ENCODE measurements at places on chromosomes 13 and 19. TPM values are rescaled to one million over a fixed set of nuclear protein-coding genes. Genes with fewer than 3 reads are reported as not detected.

The CAMSAP3 gene
- total RNA-seq = not detected

The C19orf85 gene
- not detected for total RNA-seq

DNA sequence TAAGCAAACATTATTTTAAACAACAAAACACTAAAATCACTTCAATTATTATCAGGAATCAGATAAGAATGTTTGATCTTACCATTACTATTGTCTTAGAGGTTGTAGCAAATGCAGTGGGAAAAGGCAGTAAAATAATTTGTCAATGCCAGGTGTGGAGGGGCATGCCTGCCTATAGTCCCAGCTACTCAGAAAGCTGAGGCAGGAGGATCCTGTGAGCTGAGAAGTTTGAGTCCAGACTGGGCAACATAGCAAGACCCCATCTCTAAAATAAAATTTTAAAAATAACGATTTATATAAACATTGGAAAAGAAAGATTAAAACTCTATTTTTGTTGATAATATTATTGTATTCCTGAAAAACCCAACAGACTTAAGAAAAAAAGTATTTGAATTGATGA is 66.8 kb downstream of the KL start:
- no peaks in the 10 kb centered on the region for H3K36me3 ChIP-seq
- no peak for DNase-seq
- no peaks in the 10 kb centered on the region for H3K27me3 ChIP-seq
- H3K27ac ChIP-seq = no peak overlapping the region

GRCh38 chr13:35926859-35927530 is 204.2 kb downstream of the DCLK1 start:
- no peaks in the 10 kb centered on the region for H3K4me1 ChIP-seq
- no peak overlapping the region for H3K4me3 ChIP-seq
- H3K27ac ChIP-seq = peak overlapping the region; percentile 80
- DNase-seq = peak; percentile 78
- H3K27me3 ChIP-seq = no peaks in the 10 kb centered on the region
- no peaks in the 10 kb centered on the region for H3K36me3 ChIP-seq

DNA sequence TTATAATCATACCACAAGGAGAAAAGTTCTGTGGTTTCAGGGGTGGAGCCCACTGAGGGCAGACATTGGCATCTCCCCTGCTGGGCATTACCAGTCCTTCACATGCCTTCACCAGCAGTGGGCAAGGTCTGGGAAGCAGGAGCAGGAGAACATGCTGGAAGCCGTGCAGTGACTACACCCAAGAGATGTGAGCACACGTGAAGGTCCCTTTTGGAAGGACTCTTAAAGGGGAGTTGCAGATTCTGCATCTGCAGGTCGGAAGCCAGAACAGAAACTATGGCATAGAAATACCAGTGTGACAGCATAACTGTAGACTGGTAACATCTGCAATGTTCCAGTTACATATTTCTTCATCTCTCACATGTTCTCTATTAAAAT is 26.9 kb upstream of the KL start:
- no peak for DNase-seq
- no peak overlapping the region for H3K4me3 ChIP-seq
- no peaks in the 10 kb centered on the region for H3K4me1 ChIP-seq
- H3K27me3 ChIP-seq = no peaks in the 10 kb centered on the region
- H3K36me3 ChIP-seq = no peaks in the 10 kb centered on the region

DNA sequence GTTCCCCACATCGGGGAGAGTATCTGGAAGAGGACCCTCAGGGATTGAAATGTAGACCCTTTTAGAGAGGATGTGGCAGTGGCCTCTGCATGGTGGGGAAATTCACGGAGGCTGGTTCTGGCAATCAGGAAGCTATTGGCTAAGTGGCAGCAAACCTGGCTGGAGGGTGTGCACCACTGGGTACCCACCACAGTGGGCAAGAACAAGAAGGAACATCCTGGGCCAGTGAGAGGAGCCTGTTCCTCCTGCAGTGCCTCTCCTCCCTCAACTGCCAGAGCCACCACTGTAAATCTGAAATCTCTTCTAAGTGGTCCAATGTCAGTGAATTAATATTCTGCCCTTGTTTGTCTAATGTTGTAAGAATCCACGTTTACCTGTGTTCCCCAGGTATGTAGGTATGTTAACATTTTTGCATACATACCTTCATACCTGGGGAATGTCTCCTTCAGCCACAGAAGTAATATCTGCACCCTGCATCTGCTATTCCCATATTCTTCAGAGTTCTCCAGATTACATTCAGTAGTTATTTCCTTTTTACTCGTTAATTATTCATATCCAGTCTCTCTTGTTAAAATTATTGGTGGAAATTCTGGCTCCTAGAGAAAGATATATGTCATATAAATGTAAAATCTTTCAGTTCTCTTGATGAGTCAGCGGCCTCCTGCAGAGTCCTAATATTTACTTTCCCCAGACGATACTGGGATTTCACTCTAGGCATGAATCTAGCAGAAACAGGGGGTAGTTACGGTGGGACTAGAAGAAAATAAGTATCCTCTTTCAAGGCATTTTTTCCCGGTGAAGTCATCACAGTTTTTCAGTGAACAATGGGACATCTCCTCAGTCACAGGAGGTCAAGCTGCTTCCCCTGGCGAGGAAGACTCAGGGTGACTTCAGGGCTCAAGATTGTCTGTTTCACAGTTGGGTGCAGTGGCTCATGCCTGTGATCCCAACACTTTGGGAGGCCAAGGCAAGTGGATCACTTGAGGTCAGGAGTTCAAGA is 148.3 kb downstream of the MYO16 start:
- H3K27ac ChIP-seq = no peak overlapping the region
- no peak overlapping the region for H3K4me3 ChIP-seq
- H3K36me3 ChIP-seq = no peaks in the 10 kb centered on the region
- DNase-seq = no peak
- H3K4me1 ChIP-seq = no peaks in the 10 kb centered on the region

DNA sequence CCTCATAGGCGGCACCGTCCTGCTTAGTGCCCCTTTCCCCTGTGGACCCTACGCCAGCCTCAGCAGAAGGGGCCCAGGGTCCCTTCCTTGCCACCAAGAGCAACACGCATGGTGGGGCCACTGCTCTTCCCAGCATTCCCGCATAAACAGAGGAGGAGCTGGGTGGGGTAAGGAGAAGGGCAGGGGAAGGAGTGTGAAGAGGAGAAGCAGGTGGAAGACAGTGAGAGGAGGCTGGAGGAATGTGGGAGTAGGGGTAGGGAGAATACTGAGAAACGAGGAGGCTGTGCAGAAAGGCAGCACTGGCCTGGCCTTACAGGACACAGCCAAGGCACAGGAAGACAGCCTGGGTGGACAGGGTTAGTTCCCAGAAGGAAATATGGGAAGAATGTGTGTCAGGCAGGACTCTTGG is 43.9 kb downstream of the ZNF331 start:
- H3K27me3 ChIP-seq = no peaks in the 10 kb centered on the region
- no peak for DNase-seq
- H3K36me3 ChIP-seq = peaks cover 22% of the 10 kb centered on the region
- H3K4me3 ChIP-seq = no peak overlapping the region

GRCh38 chr19:52535771-52536447 is 8.4 kb downstream of the ZNF808 start:
- peaks cover 7% of the 10 kb centered on the region for H3K4me1 ChIP-seq
- H3K27ac ChIP-seq = peak overlapping the region; percentile 86
- H3K4me3 ChIP-seq = peak overlapping the region; percentile 59
- H3K36me3 ChIP-seq = no peaks in the 10 kb centered on the region
- H3K27me3 ChIP-seq = no peaks in the 10 kb centered on the region
- peak; percentile 93 for DNase-seq

DNA sequence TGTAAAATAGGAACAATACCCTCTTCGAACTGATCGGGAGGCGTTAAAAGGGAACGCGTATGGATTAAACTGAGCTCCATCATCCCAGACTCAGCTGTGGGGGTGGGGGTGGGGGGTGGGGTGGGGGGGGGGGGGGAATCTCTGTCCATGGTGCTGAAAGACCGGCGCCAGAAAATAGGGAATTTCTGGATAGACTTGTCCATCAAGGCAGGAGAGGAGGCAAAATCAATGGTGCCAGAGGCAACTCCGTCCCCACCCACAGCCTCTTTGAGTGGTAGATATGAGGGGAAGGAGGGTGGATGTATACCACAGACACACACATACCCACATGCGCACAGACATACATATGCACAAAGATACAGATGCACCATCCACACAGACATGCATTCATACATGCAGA is 37.4 kb downstream of the ZNF787 start:
- no peak for DNase-seq
- no peak overlapping the region for H3K27ac ChIP-seq
- H3K4me3 ChIP-seq = no peak overlapping the region
- H3K36me3 ChIP-seq = peaks cover 16% of the 10 kb centered on the region
- H3K27me3 ChIP-seq = no peaks in the 10 kb centered on the region
- H3K4me1 ChIP-seq = peaks cover 11% of the 10 kb centered on the region

GRCh38 chr13:37729876-37730275 is 131.3 kb upstream of the POSTN start:
- DNase-seq = no peak
- no peaks in the 10 kb centered on the region for H3K36me3 ChIP-seq
- H3K27me3 ChIP-seq = no peaks in the 10 kb centered on the region

DNA sequence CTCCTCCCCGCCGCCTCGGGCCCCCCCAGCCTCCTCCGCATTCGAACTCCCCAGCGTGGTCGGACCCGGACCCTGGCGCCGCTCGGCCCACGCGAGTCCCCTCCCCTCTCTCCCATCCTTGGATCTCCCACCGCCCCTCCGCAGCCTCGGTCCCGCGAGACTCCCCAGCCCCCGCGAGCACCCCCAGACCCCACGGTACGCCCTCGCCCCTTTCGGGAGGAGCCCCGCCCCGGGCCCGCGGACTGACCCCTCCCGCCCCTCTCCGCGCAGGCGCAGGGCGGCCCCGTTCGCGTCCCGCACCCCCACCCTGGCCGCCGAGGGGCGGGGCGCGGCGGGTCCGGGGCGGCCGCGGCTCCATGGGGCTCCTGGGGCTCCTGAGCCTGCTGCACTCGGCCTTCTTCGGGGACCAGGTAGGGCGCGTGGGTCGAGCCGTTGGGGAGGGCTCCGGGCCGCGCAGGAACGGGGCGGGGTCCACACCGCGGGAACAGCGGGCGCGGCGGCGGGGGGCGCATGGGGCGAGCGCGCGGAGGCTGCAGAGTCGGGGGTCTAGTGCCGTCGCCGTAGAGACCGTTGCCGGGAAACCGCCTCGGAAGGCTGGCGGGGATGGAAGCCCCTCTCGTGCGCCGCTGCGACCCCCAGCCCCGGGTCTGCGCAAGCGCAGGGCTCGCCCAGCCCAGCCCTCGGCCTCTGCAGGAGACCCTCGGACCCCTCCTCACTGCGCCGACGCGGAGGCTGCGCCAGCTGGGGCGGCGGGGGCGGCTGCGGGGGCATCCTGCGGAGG is 3.8 kb upstream of the APC2 start:
- no peak overlapping the region for H3K27ac ChIP-seq
- H3K4me1 ChIP-seq = peaks cover 27% of the 10 kb centered on the region
- H3K36me3 ChIP-seq = peaks cover 11% of the 10 kb centered on the region
- H3K27me3 ChIP-seq = peaks cover 62% of the 10 kb centered on the region

DNA sequence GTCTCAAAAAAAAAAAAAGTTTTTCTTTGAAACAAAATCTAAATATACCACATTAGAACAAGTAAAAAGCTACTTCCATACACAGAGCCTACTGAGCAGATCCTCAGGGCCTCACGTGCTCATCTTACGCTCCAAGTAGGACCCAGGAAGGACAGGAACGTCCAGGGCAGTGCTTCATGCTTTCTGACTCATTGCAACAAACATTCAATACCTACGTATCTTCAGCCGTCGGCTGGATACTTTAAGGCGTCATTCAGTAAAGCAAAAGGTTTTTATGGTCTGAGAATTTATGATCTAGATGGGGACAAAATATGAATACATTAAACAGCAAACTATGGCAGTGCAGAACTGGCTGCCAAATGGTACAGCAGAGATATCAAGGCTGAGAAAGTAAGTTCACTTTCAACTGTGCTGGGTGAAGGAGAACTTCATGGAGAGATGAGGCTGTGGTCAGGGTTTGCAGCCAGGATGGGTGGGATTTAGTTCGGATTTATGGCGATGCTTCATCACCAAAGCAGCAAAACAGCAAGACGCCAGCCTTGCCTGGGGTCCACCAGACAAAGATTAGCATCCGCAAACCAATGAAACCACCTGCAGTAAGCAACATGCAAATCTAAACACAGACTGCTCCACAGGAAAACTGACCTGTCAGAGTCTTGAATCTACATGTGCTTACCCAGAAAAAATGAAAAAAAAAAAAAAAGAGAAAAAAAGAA is 20.5 kb downstream of the CARS2 start:
- no peak overlapping the region for H3K4me3 ChIP-seq
- H3K36me3 ChIP-seq = peaks cover 9% of the 10 kb centered on the region
- DNase-seq = peak; percentile 93
- no peaks in the 10 kb centered on the region for H3K27me3 ChIP-seq
- peak overlapping the region; percentile 94 for H3K27ac ChIP-seq

- DNase-seq = no peak
- H3K36me3 ChIP-seq = no peaks in the 10 kb centered on the region
- no peak overlapping the region for H3K4me3 ChIP-seq
- H3K27me3 ChIP-seq = no peaks in the 10 kb centered on the region
- no peaks in the 10 kb centered on the region for H3K4me1 ChIP-seq
These were observed 16.1 kb upstream of the ABCC4 start for GRCh38 chr13:95317039-95317989.

DNA sequence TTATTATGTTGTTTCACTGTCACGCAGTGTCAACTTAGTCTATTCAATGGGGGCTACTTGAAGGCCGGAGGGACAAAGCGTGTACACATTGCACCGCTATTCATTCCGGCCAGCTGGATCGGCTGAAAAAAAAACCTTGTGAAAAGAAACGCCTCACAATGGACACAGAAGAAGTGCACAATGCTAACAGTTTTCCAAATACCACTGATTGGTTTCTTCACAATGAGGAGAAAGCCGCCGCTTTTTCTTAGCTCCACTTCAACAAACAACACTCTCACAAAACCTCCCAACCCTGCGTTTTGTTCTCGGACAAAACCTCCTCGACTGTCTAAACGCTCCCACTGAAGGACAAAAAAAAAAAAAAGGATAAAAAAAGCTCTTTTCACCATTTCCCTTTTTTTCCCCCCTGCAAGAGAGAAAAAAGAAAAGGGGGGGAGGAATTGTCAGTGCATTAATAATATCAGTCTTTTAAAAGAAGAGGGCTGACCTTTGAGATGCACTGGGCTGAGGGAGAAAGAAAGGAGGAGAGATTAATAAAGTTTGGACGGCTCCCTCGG is 5.4 kb downstream of the SOX21 start:
- no peak overlapping the region for H3K27ac ChIP-seq
- peaks cover 36% of the 10 kb centered on the region for H3K4me1 ChIP-seq
- H3K36me3 ChIP-seq = no peaks in the 10 kb centered on the region
- H3K27me3 ChIP-seq = peaks cover 82% of the 10 kb centered on the region
- DNase-seq = no peak
- H3K4me3 ChIP-seq = no peak overlapping the region

GRCh38 chr19:19626516-19627472 is 1.2 kb downstream of the LPAR2 start:
- H3K4me1 ChIP-seq = peaks cover 13% of the 10 kb centered on the region
- H3K27ac ChIP-seq = no peak overlapping the region
- H3K27me3 ChIP-seq = peaks cover 31% of the 10 kb centered on the region
- no peak for DNase-seq

GRCh38 chr13:75492389-75492788 is 10.4 kb upstream of the TBC1D4 start:
- H3K27ac ChIP-seq = no peak overlapping the region
- no peaks in the 10 kb centered on the region for H3K4me1 ChIP-seq
- no peaks in the 10 kb centered on the region for H3K36me3 ChIP-seq
- H3K4me3 ChIP-seq = no peak overlapping the region
